Femur (tissue), 1 donor: ENCODE measurements at places on chromosomes 2 and 18.
A peak's percentile ranks its signal among the peaks of the same experiment; 100 is the strongest.

DNA sequence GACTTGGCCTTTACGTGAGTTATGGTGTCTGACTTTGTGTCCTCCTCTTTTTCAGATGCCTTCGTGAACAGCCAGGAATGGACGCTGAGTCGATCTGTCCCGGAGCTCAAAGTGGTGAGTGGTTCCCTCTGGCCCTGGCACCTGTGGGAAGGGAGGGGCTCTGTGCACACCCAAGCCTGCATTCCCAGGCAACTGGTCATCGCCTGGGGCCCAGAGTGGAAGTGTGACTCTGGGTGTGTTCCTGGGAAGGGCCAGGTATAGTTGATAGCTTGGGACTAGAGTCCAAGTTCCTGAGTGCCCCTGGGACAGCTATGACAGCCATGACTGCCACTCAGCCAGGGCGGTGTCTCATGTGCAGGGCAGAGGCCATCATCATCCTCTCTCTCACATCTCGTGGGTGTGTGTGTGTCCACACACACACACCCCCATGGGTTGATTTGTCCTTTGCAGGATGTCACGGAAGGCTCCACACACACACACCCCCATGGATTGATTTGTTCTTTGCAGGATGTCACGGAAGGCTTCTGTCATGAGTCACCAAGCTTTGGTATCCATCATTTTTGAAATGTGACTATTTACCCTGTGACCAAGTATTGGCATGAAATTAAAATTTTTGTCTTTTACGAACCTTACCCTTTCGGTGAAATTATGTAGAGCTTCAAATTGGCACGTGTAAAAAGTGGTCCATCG, 215.4 kb downstream of the AGAP1 start:
- DNase-seq = no peak

- DNase-seq = no peak
Measured at GRCh38 chr2:226665306-226665831, 134.3 kb downstream of the IRS1 start.

- DNase-seq = no peak
Measured at GRCh38 chr2:191927991-191928390, 81.1 kb upstream of the CAVIN2 start.

DNA sequence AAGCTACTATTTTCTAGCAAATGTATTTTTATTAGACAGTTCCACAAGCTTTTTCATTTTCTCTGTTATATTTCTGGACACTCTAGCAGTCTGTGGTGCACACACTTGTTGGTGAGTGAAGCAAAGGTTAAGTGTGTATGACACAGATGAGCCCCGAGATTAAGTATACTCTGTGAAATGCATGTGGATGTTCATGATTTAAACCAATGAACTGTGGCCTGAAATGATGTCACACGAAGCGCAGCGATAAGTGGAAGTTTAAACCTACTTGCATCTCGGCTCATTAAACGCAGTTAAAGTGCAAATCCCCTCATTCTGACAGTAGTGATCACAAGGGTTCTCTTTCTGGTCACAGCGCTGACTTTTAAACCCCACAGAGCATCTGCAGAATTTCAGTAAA, 1488.8 kb upstream of the NXPH2 start:
- DNase-seq = no peak

- no peak for DNase-seq
Measured at GRCh38 chr18:80194874-80195570, 52.3 kb downstream of the PARD6G start.

GRCh38 chr2:234564699-234565098, 67.8 kb upstream of the ARL4C start:
- DNase-seq = no peak

DNA sequence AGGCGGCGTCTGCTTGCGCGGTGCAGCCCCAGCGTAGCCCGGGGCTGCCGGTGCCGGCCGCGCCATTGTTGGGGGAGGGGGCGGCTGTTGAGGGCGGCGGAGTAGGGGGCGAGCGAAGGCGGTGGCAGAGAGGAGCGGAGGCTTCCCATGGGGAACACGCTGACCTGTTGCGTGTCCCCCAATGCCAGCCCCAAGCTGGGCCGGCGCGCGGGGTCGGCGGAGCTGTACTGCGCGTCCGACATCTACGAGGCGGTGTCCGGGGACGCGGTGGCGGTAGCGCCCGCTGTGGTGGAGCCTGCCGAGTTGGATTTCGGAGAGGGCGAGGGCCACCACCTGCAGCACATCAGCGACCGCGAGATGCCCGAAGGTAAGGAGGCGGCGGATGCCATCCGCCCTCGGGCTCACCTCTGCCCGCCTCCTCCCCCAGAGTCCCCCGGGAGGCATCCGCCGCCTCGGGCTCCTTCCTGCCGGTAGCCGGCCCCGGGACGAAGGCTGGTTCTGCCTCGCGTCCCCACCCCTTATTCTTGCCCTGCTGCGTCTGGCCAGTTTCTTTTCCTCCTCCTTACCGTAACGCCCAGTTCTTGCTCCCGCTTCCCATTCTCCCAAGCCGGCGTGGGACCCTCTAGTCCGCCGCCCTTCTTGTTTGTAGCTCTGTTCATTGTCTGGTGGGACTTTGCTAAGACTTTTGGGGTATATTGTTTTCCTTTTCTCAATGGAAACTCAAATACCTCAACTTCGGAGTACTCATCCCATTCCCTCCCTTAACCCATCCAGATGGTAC, 500 bp downstream of the CCNYL1 start:
- peak; percentile 62 for DNase-seq

DNA sequence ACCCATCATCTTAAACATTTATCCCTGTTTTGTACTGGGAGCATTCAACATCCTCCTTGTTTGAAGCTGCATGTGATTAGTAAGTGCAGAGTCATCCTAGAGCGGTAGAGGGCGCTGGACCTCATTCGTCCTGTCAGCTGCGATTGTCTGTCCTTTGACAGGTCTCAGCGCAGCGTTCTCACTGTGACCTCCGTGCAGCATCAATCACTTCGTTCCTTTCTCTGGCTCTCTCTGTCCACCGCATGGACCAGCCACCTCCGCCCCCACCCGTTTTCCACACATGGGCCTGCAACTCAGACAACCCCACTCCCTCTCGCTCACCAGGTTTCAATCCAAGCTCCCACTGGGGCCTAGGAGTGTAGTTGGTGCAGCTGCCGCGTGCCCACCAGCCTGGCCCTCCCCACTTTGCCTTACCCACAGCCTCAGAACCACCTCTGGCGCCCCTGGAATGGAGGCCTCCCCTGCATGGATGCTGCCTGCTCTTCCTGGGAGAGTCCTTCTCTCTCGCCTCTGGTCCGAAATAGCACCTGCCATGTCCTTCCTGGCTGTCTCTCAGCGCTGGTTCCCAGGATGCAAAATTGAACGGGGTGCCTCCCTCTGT, 90.5 kb downstream of the NDUFA10 start:
- peak; percentile 75 for DNase-seq

DNA sequence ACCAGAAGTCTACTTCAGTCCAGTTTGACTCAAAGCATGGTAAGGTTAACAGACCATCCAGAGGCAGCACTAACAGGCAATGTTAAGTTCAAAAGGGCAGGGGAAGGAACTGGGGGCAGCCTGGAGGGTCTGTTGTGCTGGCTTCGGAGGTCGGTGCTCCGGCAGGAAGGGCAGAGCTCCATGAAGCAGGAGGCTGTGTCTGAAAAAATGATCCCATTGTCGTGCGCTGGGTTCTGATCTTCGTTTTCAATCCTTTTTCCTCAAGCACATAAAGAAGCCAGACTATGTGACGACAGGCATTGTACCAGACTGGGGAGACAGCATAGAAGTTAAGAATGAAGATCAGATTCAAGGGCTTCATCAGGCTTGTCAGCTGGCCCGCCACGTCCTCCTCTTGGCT, 21.9 kb upstream of the DLX1 start:
- no peak for DNase-seq

- no peak for DNase-seq
Measured at GRCh38 chr2:3612639-3613523, 18.0 kb downstream of the COLEC11 start.

DNA sequence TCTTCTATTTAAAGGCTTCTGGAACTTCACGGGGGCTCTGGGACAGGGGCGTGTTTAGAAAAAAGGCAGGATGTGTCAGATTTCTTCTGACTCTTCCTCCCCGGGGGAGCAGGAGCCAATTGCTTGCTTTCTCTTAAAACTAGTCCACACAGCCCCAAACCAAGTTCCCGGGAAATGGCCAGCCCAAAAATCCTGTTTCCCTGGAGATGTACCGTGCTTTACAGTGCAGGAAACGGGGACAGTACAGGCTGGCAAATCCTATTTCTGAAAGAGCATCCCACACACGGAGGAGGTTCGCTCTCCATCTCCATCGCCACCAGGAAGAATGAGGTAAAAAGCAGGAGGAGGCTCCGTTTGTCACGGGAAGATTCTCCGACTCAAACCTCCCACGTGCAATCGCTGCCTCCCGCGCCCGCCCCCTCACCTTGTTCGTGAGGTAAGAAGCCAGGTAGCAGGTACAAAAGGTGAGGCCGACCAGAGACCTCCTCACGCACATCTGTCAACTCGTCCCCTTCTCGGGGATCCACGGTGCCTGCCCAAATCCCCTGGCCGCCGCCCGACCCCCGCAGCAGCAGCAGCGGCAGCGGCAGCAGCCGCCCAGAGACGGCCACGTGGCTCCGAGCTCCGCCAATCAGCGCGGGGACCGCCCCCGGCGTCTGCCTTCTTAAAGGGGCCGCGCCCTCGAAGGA, 15.6 kb upstream of the RIOK3 start:
- peak; percentile 91 for DNase-seq

DNA sequence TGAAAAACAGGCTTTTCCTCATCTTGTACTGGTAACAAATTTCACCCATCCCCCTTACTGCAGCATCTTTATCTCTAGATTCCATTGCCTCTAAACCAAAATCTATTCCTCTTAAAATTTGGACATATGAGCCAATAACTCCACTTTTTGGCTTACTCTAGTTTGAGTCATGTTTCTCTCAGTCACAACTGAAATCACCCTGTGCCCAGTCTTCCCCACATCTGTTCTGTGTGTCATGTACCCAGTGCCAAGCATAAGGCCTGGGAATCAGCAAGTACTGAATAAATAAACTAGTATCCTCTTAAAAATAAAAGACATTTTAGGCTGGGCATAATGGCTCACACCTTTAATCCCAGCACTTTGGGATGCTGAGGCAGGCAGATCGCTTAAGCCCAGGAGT, 20.8 kb upstream of the CHN1 start:
- no peak for DNase-seq

DNA sequence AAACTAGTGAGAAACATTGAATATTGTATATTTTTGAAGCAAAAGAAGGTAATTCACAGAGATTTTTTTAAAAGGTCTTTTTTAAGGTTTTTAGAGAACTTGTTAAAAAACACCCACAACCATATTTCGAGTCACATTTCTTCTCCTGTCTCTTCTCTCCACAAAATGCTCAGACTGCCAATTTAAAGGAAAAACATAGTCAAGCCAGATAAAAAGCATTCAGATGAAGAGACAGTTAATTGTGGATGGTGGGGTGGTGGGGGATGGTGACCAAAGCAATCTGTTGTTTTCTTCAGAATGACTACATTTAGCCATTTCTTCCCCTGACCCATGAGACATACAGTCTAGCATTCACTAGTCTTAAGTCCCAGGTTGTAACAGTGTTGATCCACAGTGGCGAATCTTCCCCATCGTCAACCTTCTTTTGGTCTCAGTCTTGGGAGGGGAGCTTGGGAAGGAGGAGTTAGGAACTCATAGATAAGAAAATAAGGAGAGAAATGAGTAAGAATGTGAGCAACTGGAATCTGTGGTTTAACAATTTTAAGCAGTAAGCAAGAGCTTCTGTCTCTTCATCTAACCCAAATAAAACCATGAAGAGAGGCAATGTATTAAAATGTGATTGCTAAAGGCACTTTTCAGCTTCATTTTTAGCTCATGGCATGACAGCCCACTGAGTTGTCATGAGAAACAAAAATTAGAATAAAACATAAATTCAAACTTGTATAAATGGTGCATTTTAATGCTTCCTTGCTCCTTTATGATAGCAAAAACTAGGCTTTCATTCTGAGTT, 413.7 kb upstream of the FSHR start:
- no peak for DNase-seq

- DNase-seq = no peak
Measured at GRCh38 chr2:53473236-53473635, 294.4 kb upstream of the CHAC2 start.

DNA sequence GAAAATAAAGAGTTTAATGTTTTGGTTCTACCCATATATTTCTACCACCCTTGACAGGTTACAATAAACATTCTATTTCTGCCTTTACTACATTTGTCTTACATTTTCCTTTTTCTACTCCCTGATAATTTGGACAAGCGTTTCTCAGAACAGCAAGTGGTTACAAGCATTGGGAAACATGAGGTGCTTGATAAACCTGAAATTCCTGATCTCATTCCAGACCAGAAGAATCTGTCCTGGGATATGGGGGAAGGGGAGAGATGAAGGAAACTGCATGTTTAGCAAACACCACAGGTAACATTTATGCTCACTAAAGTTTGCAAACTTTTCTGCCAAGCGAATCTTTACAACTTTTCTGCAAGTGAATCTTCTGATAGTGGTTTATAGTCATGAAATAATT, 28.3 kb upstream of the DSC1 start:
- no peak for DNase-seq

GRCh38 chr2:98341241-98341640, 5.0 kb upstream of the CNGA3 start:
- DNase-seq = no peak

GRCh38 chr2:164655750-164656149, 34.5 kb upstream of the GRB14 start:
- DNase-seq = no peak

- no peak for DNase-seq
Measured at GRCh38 chr18:27711382-27711781, 465.5 kb downstream of the CDH2 start.

DNA sequence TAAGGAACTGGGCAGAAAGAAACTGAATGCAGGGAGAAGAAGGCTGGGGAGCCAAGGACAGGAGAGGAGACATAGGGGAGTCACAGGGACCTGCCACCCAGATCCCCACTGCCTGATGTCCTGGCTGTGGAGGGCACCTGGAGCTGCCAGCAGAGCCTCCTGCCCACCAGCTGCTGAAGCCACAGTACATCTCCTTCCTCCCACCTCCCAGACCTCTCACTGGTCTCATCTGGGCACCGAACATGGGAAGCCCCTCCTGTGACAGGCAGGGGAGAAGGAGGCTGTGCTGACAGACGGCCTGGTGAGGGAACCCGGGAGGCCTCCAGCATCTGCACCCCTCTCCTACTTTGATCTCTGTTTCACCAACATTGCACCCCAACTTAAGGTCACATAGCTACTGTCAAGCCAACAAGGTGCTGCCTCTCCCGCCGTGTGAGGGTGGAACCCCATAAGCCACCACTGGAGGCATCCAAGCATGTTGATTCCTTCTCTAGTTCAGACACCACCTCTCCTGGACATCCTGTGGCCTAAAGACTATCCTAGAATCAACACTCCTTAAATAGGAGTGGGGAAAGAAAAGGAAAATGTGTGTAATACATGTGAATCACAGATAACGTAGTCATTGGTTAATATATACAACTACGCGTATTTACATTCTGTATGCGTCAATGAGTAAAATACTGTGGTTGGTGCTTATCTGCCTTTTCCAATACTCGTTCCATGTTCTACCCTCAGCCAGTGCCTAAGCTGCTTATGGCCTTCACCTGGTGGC, 3.5 kb upstream of the RNPEPL1 start:
- peak; percentile 18 for DNase-seq

- DNase-seq = peak; percentile 47
Measured at GRCh38 chr2:190467575-190468083, 59.5 kb downstream of the MFSD6 start.

- DNase-seq = peak; percentile 51
Measured at GRCh38 chr2:109031476-109032228, 42.6 kb upstream of the EDAR start.
